ENCODE measurements at places on chromosomes 1 and 21.

GRCh38 chr1:12067900-12068821 is 5.1 kb downstream of the TNFRSF8 start:
- DNase-seq: no peak

GRCh38 chr1:229131243-229132105 is 139.4 kb upstream of the RAB4A start:
- DNase-seq: no peak

DNA sequence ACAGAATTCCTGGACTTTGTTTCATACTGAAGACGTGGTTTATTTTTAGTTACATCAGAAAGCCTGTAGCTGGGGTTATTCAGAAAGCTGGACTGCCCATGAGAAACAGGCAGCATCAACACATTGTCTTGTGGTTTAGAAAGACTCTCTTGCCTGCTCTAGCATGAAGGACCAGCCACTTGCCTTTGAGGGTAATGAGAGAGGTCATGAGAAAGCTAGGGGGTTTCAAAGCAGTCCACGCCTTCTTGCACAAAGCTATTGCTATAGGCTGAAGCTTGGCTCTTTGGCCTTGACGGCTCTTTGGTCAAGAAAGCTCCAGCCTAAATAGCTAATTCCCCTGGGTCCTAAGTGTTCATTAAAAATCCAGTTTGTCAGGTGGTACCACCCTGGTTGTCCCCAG is 208.1 kb downstream of the PRDM2 start:
- no peak for DNase-seq

DNA sequence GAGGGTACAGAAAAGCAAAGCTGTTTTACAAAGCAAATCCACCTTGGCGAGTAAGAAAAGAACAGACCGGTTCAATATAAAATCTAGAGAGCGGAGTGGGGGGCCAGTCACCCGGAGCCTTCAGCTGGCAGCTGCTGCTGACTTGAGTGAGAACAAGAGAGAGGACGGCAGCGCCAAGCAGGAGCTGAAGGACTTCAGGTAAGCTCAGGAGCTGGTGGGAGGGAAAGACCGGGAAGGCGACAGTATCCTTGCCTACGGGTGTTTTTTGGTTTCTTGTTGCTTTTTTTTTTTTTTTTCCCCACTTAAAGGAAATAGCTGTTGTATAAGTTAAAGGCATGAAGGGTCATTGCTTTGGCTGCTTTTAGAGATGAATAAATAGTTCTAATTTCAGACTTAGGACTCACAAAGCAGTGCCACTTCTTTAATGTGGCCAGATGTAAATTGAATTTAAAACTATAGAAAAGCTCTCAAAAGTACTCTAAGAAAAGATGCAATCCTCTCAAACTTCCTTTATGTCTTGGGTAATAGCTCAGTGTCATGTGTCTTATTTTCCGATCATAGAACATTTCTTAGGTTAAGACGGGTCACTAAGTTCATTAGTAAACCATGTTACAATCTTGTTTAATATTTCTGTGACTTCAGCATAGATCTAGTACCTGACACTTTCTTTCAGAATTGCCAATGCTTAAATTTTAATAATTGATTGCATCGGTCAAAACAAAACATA is 82.8 kb downstream of the PRDM2 start:
- DNase-seq: no peak

GRCh38 chr1:219000631-219001030 is 173.0 kb upstream of the LYPLAL1 start:
- no peak for DNase-seq

Data from stimulated activated CD8-positive, alpha-beta memory T cell treated with anti-CD3 and anti-CD28 coated beads, Interleukin-4, amount 100 ng/mL, for 1 hour (primary cell).